ENCODE measurements at places on chromosomes 7 and 10.

GRCh38 chr7:130901209-130901783 lies 167.3 kb upstream of the KLF14 start:
- DNase-seq = peak; percentile 74

DNA sequence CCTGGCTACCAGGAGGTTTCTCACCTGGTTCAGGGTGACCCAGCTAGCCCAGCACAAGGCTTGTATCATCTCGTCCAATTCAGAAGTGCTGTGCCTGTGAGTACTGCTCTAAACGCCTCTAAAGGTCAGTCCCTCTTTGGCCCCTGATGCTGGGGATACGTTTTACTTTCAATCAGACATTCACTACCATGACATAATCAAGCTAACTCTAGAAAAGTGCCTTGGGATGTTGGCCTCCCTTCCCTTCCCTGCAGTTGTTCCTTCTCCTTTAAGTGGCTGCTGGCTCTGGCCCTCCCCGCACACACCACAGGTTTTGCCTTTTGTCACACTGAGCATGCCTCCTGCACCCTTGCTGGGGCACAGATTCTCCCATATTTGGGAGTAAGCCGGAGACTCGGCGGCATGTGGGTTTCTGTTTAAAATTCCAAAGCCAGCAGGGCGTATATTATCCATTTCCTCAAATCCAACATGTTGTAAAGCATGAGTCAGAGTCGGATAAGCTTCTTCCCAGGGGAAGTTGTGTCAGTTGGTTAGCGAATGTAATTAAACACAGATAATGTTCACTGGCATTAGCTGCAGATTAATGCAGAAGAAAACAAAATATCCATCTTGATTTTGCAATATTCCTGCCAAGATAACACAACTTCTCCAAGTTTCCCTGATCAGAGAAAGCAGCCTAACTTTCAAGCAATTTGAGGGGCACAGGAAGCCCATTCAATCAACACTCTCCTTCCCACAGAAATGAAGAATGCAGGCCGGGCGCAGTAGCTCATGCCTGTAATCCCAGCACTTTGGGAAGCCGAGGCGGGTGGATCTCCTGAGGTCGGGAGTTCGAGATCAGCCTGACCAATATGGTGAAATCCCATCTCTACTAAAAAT lies 31.8 kb upstream of the VCL start:
- peak; percentile 97 for DNase-seq

- DNase-seq = no peak
Measured at GRCh38 chr10:29217292-29217738, 71.6 kb upstream of the LYZL1 start.

DNA sequence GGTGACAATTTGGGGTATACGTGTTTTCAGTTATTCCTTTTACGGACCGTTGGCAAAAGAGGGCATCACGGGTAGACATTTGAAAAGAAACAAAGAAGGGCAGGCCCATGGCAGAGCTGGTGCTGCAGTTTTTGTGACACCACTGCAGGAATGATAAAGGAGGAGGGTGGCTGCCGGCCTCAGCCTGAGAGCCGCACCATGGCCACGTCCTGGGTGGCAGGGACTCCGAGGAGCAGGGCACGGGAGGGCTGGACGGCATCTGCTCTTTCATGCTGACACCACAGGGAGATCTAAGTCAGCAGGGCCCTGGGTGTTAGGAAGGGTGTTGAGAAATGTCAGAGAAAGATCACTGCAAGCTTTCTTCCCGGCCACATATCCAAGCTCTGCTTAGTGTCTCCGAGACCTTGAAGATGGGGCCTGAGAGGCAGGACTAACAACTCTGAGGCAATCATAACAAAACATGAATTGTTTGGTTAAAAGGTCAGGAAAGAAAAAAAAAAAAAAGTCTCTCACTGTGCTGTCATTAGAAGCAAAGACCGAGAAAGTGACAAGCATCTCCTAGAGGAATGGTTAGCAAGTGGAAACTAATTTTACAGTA lies 36.6 kb downstream of the INSYN2A start:
- no peak for DNase-seq

DNA sequence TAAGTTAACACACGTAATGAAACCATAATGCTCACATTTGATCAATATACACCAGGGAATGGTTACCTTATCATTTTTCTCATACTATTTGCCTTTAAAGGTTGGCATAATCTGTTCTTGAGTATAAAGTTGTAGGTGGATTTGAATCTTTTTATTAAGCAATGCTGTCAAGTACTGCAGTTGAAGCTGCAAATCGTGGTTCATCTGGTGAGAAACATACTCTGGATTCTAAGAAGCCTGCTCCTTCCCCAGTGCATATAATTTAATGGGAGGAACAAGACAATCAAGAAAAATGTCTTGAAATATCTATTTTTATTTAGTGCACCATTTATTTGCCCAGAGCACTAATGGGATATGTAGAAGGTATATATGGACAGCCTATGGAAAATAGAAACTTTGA lies 68.7 kb upstream of the DLX6 start:
- no peak for DNase-seq

- no peak for DNase-seq
Measured at GRCh38 chr7:147658392-147658967, 932.1 kb upstream of the C7orf33 start.

- DNase-seq = no peak
Measured at GRCh38 chr10:127370601-127371000, 174.2 kb upstream of the INSYN2A start.

DNA sequence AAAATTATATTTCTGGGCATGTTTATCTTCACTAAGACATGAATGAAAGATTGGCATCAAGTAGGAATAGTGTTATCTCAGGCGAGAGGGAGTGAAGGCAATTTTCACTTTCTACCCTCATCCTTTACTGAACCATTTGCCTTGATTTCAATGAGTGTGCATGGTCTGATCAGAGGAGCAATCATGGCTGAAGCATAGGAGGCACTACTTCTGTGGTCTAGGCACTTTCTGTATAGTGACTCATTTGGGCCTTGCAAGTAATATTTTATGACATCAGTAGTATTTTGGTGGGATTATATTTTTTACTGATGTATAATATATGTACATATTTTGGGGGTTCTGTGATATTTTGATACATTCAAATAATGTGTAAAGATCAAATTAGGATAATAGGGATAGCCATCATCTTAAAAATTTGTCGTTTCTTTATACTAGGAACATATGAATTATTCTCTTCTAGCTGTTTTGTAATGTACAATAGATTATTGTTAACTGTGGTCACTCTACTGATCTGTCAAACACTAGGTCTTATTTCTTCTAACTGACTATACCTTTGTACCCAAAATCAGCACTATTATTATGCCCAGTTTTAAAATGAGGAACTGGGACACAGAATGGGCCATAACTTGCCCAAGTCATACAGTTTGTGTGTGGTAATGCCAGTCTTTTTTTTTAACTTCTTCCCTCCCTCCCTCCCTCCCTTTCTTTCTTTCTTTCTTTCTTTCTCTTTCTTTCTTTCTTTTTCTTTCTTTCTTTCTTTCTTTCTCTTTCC lies 101.9 kb downstream of the RAB11FIP2 start:
- DNase-seq = no peak

DNA sequence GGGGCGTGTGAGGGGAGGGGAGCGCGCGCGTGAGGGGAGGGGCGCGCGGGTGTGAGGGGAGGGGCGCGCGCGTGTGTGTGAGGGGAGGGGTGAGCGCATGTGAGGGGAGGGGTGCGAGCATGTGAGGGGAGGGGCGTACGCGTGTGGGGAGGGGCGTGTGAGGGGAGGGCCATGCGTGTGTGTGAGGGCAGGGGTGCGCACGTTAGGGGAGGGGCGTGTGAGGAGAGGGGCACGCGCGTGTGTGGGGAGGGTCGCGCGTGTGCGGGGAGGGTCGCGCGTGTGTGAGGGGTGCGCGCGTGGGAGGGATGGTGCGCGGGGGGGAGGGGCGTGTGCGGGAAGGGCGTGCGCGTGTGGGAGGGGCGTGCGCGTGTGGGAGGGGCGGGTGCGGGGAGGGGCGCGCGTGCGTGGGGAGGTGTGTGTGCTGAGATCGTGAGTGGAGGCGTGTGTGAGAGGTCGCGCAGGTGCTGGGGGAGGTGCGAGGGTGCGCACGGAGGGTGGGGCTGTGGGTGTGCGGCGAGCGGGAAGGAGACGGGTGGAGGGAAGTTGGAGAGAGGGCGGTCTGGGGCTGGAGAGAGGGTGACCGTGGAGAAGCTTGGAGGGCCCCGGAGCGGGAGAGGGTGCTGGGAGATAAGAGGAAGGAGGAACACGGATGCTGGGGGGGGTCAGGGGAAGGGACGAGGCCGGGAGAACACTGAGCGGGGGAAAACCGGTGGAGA lies 19.7 kb downstream of the MXI1 start:
- no peak for DNase-seq

- peak; percentile 70 for DNase-seq
Measured at GRCh38 chr7:517774-518629, 1.6 kb downstream of the PDGFA start.

DNA sequence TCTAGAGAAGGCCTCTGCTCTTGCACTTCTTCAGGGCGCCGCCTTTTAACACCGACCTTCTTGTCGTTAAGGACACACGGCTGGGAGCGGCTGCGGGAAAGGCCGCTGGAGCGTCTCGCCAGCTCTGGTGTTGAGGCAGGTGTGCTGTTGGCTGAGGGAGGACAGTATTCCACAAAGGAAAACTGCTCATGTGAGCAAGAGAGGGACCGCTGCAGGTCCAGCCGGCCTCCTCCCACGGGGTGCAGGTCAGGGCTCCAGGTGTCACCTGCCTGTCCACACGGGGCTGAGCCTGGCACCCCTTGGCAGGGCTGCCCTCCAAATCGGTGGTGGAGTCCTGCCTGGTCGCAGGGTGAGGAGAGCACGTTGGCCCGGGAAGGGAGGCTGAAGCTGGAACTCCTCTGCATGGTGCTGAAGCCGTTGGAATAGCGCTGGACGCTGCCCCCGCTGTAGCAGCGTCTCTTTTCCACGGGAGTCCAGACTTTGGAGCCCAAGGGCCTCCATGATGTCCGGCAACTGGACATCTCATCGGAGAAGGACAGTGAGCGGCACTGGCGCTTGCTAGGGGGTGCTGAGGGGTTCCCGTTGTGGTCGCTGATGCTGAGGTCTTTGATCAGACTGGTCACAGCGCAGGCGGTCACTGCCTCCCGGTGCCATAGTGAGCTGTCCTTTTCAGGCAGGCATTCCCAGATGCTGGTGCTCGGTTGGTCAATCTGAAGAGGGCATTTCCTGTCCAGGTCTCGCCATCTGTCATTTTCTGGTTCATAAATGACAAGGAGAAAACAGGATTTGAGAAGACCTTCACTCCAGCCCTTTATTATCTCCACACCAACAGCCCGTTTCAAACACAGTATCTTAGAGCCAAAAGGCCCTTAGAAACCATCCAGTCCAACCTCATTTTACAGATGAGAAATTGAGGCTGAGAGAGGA lies 62.3 kb downstream of the FAM53B start:
- DNase-seq = no peak

DNA sequence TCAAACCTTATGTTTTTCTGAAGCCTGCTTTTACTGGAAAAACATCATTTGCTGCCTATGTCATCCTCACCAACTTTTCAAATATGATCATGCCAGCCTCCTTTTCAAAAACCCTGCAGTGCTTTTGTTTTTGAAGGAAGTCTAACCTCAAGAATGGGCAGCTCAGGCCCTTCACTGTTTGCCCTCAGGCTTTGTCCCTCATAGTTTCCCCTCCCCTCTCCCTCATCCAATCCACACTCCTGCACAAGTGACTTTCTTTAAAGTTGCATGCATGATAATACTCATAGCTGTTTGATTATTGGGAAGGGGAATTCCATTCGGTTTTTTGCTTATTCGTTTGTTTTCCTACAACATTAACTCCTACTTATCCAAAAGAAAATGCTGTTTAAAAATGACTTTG lies 219.4 kb downstream of the SEMA3E start:
- no peak for DNase-seq

DNA sequence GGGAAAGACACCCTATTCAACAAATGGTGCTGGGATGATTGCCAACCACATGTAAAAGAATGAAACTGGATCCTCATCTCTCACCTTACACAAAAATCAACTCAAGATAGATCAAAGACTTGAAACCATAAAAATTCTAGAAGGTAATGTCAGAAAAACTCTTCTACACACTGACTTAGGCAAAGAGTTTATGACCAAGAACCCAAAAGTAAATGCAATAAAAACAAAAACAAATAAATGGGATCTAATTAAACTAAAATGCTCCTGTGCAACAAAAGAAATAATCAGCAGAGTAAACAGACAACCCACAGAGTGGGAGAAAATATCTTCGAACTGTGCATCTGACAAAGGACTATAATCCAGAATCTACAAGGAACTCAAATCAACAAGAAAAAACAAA lies 504.2 kb upstream of the MBL2 start:
- no peak for DNase-seq

DNA sequence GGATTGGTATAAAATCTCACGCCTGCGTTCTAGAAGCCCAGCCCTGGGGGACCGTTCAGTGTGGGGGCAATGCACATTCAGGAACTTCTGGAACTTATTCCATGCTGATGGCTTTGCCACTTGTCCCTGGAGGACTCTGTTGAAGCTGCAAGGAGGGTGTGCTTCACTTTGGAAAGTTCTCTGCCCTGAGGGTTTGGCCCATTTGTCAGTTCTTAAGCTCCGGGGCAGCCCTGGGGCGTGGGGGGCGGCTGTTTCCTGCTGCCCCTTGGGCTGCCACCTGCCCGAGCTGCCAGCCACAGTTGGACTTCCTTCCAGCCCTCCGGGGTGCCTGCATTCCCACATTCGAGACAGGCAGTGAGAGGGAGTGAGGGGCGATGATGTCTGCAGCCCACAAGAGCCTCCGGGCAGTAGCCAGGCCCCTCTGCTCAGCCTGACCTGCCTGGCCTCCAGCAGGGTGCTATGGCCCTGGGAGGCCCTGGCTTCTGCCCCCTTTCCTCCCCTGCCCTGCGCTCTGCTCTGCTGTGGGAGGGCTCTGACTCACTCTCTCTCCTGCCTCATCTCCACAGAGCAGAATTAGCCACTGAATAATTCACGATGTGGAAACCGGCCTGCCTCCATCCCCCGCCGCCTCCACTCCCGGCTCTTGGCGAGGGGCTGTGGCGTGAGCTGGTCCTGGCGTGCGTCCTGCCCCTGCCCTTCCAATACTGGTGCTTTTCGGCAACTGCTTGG lies 1.9 kb downstream of the TTYH3 start:
- peak; percentile 64 for DNase-seq

DNA sequence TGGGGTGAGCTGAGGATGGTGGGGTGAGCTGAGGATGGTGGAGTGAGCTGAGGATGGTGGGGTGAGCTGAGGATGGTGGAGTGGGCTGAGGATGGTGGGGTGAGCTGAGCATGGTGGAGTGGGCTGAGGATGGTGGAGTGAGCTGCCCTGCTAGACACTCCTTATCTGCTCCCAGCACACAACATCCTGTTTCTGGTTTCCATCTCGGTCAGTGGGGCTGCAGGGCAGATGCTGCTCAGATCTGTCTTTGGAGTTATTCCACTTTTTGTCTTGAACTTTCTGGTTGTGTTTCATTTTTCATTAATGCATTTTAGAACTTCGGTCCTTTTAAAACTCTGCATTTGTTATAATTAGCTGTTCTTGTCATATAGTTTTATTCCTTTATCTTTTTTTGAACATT lies 67.9 kb upstream of the ANTXRL start:
- DNase-seq = no peak

DNA sequence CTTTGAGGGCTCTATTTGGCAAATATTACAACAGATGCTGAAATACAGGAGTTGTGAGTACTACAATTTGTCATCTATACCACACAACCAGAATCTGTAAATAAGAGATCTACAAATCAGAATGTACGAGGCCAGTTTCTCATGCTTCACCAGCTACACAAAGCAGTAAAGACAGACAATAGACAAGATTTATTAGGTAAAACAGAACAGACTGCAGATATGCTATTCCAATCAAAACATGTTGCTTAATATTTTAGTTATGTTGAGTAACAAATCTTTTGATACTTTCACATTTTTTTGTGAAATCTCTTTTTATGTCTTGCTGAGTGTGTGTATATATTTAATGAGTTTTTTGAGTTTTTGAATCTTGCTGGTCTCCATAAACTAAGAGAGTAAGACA lies 109.1 kb downstream of the CHCHD3 start:
- DNase-seq = no peak

All from A549 (cell line).